NCI-H2081 treated with DMSO at 0.1 percent for 48 hours (cell line): ENCODE measurements at places on chromosomes 7 and 10.

DNA sequence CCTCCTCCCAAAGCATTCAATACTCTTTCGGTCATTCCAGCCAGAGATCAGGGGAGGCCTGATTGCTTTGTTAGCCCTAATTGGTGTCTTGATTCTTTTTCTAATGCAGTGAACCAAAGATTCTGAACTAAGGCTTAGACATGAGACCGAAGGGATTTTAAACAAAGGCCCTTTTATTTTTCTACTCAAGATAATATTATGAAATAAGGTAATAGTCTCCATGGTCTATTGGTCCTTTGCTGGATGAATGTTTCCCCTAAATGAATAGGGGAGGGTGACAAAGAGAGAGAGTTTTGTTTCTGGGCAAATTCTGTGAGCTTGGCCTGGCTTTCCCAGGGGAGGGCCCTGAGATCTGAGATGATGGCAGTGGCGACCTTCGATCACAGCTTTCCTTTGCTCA is 449.1 kb downstream of the TYW1 start:
- DNase-seq, result no peak

DNA sequence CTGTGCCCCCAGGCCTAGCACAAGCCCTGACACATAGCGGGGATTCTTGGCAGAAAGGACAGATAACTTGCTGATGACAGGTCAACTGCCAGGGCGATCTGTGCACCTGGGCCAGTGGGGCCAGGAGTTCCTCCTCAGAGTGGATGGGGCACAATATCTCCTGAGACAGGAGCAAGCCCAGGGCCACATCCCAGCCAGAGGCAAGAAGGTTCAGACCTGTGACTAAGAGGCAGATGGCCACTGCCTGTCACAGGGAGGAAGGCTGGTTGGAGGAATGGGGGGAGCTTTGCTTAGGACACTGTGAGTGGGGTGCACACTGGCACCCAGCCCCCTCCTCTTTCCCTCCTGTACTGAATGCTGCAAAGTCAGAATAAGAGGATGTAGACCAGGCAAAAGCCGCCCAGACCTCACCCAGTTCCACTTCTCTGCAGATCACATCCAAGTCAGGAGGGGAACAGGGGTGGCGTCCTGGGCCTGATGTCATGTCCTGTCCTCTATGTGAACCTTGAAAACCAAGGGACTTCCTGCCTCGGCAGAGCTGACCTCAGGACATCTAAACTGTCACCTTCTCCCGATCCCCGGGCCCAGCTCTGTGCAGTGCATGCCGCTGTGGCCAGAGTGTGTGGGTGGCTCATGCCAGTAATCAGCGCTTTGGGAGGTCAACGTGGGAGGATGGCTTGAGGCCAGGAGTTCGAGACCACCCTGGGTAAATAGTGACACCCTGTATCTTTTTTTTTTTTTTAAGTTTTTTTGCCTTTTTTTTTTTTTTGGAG is 1.3 kb downstream of the GUSB start:
- no peak for DNase-seq

GRCh38 chr7:143321734-143322133 is 5.8 kb downstream of the CLCN1 start:
- DNase-seq, result no peak

- DNase-seq, result no peak
Observed at GRCh38 chr10:86657011-86657395, 2.7 kb downstream of the OPN4 start.

- DNase-seq, result no peak
Observed at GRCh38 chr7:146129296-146129695, 12.7 kb downstream of the CNTNAP2 start.

DNA sequence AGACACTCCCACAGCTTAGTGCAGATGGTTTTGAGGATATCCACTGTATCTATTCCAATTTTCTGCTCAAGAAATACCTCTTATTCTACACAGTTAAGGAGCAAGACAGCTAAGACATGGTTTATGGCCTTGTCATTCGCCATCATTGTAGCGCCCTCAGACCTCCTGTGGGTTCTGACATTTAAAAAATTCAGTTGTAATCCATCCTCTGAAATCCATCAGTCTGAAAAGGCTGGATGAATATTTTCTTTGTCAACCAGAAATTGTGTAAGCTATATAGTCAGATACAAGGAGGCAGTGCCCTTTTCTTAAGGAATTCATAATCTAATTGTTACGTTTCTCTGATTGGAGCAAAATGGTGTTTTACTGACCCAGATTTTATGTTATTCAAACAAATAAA is 353.6 kb downstream of the GALNT17 start:
- DNase-seq, result no peak

DNA sequence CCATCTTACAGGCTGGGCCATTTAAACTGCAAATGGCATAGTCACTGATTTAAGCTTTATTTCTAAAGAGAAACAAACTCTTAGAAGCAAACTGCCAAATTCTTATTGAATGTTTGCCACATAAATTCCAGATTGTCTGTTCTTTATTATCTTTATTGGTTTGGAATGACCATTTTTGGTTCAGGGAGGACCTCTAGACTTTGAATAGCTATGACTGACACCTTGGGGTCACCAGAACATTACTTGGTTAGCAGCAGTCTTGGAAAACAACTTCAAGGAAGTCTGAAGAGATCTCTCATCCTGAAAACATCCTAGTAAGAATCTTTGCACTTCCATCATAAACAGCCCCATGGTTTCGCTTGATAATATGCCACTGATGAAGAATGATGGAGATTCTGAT is 197.1 kb downstream of the SUGCT start:
- DNase-seq, result no peak

DNA sequence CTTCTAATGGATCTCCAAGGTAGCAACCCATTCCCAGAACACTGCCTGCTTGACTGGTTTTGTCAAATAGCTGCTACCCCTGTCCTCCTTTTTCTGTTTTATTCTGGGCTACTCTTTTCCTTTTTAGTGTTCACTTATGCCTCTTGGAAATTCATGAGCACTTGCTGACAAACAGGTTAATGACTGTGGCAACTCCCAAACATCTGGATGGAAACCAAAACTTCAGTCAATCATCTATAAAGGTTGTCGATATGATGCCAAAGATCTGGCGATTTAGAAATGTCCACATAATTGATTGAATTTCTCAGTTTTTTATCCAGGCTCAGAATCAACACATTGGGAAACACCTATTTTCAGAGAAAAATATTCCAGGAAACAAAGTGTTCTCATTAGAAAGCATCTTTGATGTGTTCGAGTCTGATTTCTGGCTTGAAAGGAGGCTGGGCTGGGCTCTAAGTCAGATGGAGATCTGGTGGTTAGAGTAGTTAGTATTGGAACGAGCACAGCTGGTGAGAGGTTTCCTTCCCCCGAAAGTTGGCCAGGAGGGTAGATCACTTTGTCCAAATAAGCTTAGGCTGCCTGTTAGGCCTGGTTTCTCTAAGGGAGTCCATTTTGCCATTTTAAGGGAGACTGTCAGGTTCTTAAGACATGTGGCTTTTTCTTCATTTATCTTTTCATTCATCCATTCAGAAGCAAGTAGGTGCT is 17.8 kb downstream of the PAX2 start:
- DNase-seq, result no peak

DNA sequence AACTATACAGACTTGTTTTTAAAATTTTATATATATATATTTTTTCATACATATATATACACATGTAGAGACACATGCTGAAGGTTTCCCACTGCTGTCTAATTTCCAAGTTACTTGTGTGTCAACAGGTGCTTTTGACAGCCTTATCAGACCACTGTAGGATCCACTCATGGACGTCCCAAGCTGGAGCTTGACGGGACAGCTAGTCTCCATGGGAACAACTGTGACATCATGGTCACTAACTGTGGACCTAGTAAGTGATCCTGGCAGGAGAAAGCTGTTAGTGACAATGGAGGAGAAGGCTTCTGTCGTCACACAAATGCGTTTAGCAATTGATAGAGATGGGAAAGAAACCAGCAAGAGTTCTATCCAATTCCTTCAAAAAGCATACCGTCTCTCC is 60.2 kb upstream of the DDC start:
- no peak for DNase-seq
